ENCODE measurements at places on chromosomes 5 and 9.

- peak; percentile 40 for DNase-seq
Measured at GRCh38 chr9:71758785-71759184, 9.5 kb downstream of the CEMIP2 start.

DNA sequence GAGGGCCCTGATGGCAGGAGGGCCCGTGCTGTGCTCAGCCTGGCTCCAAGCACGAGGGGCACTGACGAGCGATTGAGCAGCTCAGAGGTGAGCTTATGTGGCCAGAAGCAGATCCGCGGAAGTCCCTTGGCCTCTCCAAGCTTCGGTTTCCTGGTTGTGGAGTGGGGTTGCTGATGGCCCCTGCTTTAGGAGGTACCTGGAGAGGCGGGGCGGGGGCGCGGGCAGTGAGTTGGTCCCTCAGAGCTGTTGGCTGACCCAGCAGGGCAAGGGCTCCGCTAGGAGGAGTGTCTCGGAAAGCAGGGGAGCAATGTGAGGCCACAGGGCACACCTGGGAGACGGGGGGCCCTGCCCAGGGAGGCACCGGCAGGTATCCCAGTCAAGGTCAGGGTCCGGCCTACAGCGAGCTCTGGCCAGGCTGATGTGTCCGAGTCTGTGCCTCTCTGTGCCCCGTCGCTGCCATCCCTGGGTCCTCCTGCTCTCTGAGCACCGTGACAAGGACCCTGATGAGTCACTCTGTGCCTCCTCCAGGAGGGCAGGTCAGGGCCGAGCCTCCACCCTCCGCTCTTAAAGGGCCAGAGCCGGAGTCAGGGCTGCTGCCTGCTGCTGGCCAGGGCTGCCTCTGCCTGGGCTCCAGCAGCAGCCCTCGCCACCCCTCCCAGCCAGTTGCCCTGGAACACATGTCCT lies 14.8 kb downstream of the NCS1 start:
- DNase-seq = peak; percentile 77

DNA sequence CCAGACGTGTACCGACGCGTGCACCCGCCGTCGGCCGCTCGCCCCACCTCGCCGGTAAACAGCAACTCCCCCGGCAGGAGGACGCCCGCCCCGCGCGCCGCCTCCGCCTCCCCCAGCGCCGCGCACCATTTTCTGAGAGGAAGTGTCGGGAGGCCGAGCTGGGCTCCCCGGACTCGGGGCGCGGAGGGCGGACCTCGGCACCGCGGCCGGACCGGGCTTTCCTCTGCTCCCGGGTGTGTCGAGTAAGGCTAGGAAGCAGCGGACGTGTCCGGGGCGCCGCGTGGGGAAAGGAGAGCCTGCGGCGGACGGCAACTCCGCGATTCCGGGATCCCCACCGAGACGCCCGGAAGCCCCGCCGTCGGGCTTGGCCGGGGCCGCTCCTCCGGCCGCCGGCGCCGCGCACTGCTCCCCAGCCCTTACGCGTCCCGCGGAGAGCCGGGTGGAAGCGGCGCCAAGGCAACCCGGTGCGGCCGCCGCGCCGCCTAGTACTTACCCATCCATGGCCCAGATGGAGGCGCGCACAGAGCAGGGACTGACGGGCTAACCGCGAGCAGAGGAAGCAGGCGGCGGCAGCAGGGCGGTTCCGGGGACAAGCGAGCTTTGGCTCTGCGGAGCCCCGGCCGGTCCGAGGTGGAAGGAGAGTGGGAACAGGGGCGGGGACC lies at the start of gene PTBP3:
TSS of gene PTBP3 (minus strand) at position 643 of the 662 bp plus-strand sequence. CDS start 35,754 bp downstream, outside the sequence.
- peak; percentile 78 for DNase-seq

DNA sequence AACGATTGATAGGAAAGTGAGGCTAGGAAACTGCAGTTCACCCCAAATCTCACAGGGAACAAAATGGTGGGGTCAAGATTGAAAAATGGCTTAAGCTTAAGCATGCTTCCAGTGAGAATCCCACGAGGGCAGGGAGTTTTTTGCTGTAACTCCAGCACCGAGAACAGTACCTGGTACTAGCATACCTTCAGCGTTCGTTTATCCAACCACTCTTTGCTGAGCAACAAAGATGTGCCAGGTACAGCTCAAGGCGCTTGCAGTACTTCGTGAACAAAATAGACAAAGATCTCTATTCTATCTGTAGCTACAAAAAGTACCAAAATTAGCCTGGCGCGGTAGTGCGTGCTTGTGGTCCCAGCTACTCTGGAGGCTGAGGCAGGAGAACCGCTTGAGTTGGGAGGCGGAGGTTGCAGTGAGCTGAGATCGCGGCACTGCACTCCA lies 778 bp upstream of the PPP6C start:
- DNase-seq = no peak

GRCh38 chr9:94111446-94111845 lies 27.2 kb downstream of the PTPDC1 start:
- DNase-seq = no peak
